ENCODE measurements at places on chromosomes 16 and 17.
A peak's percentile ranks its signal among the peaks of the same experiment; 100 is the strongest.

DNA sequence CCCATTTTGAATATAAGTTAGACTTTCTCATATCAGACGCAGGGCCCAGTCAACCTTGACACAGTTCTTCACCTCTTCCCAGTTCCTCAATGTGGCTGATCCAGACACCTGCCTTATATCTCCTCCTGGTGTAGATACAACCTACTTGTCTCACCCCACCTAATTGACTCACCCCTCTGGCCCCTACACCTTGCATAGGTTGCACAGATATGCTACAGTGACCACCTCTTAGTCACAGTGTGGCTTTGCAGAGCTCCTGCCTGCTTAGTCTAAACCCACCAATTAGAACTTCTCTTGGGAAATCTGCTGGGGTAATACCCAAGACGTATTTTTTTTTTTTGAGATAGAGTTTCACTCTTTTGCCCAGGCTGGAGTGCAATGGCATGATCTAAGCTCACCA lies 16.8 kb downstream of the CHP2 start:
- no peak for DNase-seq

DNA sequence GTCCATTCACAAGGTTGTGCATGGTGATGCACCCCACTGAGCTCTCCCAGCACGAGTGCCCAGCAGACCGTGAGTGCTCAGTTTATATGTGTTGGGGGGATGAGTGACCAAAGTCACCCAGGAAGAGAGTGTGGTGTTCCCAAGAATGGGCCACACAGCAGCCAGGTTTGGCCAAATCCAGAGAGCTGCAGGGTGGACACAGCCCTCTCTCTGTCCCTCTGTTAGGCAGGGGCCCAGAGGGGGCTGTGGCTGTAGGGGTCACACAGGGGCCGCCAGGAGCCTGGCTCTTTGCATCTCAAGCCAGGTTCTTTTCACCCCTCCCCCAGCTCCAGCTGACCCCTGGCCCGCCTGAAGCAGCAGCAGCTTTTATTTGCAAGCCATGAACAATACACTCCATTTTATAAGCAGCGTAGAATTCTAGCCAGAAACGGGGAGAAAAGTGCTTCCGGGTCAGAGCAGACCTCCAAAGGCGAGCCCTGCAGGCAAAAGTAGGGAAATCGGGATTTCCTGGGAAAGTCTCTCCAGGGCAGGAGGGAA lies 13.3 kb downstream of the COTL1 start:
- no peak for DNase-seq

DNA sequence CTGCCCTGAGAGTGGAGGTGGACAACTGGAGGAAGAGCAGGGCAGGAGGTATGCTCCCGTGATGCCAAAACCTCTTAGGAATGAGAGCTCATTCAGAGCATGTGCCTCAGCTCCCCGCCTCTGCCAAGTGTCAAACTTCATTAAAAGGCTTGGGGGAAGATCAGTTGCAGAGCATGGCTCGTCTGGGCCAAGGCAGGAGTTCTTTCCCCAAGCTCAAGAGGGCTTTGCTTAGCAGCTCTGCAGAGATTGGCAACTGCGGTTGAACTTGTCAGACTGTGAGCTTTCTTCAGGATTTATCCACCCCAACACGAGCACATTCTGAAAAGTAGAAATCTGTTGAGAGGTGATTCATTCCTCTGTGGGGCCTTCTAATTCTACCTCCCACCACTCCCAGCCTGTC lies 248.1 kb downstream of the HS3ST3A1 start:
- DNase-seq = no peak

DNA sequence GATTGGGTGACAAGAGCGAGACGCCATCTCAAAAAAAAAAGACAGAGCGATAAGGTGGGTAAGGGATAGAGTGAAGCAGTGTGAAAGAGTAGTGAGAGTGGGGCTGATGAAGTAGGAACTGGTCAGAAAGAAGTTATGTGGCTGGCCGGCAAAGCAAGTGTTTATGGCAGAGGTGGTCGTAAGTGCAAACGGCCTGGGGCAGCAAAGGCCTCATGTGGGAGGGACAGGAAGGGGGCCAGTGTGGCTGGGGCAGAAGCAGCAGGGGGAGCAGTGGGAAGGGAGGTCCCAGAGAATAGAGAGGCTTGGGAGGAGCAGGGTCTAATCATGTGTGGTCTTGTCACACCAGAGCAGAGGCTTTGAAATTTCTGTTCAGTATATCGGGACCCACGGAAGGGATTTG lies 186.2 kb downstream of the HS3ST3B1 start:
- DNase-seq = no peak

DNA sequence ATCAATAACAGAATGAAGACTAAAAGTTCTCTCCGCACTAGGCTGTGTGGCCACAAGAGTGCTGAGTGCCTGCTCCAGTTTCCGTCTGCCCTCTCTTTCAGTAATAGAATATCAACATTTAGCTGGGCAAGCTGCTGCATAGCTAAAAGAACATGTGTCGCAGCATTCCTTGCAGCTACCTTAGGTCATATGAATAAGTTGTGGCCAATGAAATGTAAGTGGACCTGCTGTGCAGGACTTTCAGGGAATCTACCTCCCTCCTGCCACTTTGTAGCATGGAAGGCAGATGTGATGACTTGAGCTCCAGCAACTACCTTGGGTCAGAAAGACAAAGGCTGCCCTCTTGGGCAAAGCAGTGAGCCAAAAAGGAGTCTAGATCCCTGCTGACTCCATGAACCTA lies 25.4 kb downstream of the SLC39A11 start:
- no peak for DNase-seq

GRCh38 chr17:15213381-15214087 lies 51.6 kb downstream of the PMP22 start:
- no peak for DNase-seq

GRCh38 chr17:62043140-62043539 lies 21.9 kb downstream of the MED13 start:
- DNase-seq = no peak

DNA sequence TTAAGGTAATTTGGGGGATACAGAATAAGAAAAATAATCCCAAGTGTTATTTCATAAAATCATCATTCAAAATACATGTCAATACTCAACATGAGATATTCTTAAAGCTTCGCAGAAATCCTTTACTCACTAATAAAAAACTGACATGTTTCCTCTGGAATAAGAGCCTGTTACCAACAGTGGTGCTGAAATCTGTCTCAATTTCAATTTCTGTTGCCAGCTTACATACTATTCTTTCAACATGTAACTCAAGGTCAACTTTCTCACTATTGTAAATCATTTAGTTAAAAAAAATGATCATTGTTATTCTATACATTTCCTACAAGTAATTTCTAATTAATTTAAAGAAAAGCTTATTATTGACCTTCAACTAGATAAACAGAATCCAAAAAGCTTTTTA lies 67.9 kb downstream of the CEP95 start:
- DNase-seq = no peak

- no peak for DNase-seq
These were observed 39.0 kb downstream of the PRKCA start for GRCh38 chr17:66341462-66341861.

DNA sequence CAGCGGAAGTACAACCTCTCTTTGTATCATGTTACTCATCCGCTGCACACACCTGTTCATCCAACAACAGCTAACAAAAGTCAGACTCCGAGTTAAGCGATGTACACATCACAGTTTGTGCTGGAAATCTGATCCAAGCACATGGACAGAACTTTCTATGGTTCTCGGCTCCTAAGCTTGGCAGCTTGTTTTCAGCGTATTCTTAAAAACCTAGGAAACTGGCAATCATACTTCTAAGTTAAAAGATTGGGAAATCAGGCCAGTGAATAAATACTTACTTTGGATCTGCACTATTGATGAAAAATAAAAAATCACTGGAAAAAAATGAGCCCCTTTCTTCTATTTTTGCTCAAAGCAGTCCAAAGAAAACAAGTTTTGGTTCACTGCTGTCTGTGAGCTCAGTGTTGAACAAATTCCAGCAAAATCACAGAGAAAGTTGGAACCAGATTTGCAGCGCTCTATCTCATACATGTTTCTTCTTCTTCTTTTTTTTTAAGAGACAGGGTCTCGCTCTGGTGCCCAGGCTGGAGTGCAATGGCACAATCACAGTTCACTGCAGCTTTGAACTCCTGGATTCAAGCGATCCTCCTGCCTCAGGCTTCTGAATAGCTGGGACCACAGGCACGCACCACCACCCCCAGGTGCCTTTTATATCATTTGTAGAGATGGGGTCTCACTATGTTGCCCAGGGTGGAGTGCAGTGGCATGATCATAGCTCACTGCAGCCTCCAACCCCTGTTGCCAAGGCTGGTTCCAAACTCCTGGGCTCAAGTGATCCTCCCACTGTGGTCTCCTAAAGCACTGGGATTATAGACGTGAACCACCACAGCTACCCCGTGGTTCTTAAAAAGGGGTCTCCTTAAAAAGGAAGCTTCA lies 71.6 kb upstream of the CREBBP start:
- DNase-seq = no peak

DNA sequence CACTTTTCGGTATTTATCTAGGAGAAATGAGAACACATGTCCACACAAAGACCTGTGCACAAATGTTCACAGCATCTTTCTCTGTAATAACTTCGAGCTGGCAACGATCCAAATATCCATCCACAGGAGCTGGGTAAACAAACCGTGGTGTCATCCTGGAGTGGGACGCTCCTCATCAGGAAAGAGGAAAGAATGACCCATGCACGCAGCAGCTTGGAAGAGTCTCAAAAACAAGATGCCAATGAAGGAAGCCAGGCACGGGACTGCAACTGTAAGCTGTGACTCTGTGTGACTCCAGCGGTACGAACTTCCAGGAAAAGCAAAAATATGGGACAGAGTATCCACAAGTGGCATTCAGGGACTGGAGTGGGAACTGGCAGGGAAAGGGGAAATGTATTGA lies 36.7 kb upstream of the CIBAR2 start:
- no peak for DNase-seq

DNA sequence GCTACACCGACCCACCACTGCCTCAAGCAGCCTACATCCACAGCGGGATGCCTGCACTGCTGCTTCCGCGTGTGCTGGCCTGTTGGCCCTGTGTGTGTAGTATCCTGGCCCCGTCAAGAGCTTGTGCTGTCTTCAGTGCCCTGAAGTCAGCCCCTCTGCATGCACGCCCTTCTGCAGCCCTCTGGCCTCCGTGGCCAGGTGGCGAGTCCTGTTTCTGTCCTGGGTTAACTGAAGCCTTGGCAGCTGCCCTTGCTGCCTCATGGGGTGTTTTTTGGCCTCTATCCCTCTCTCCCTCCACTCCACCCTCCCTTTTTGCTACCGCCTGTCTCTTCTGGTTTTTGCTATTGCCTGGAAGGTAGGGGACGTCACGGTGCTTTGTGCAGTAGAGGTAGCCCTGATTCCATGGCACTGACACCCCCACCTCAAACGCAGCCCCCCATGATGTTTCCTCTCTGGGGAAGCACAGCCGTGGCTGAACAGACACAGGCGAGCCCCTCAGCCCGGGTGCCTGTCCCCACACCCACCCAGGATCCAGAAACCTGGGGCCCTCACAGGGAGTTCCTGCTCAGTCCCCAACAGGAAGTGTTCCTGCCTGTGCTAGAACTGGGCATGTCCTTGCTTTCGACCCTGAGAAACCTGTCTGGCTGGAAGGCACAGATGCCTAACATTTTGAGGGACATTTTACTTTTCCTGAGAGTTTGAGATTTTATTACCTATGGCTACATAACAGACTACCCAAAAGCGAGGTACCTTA lies 18.8 kb upstream of the AMZ2 start:
- no peak for DNase-seq

GRCh38 chr17:47982645-47983390 lies 11.9 kb downstream of the CDK5RAP3 start:
- DNase-seq = no peak

- DNase-seq = peak; percentile 44
These were observed 91.4 kb upstream of the CCL2 start for GRCh38 chr17:34163646-34164045.

DNA sequence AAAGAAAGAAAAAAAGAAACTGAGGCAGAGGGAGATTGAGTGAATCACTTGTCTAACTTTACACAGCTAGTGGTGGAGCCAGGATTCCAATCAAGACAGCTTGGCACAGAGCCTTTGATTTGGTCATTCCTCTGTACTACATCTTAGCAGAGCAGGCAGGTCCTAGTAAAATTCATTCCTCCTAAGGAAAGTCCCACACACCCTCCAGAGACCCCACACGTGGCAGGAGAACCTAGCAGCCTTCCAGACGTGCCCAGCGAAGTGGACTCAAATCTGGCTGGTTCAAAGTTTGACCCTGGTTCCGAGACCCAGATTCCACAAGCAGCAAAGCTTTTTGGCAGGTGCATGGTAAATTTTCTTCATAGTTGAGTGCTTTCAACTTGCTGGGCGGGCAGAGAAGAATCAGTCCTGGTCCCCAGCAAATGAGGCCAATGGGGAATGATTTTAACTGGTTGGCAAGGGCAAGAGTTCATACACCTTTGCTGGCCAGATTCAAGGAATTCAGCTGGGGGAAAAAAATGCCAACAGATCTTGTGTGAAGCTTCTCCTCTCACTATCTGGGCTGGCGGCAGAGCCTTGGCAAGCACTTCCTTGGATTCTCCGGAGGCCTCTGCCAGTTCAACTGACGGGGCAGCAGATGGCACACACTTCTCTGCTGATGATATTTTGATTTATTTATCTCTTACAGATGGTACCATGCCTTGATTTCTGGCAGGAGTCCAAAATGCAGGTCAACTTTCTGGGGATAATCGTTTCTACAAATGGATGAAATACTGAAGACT lies 82.4 kb downstream of the GSG1L start:
- no peak for DNase-seq

GRCh38 chr16:83366228-83366627 lies 441.6 kb upstream of the HSBP1 start:
- no peak for DNase-seq

DNA sequence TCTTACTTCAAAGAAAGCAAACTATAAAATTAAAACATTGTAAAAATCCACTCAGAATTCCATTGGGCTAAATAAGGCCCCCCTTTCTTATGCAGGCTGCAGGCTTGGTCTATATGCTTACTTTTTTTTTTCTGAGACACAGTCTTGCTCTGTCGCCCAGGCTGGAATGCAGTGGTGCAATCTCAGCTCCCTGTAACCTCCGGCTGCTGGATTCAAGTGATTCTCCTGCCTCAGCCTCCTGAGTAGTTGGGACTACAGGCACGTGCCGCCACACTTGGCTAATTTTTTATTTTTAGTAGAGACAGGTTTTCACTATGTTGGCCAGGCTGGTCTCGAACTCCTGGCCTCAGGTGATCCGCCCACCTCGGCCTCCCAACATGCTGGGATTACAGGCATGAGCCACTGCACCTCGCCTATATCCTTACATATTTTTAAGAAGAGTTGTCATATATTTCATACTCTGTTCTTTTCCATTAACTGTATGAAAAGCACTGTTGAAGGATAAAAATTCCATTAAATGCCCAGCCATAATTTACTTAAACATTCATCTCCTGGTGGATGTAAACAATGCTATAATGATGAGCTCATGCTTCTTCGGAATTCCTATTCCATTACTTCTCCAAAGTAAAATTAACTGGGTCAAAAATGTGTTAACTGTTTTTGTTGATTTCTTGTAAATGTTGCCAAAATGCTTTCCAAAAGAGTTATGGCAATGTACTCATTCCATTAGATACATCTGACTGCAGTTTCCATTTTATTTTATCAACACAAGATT lies 17.8 kb downstream of the SNN start:
- no peak for DNase-seq

GRCh38 chr17:67374329-67375053 lies 2.6 kb upstream of the PITPNC1 start:
- peak; percentile 88 for DNase-seq

- peak; percentile 81 for DNase-seq
These were observed 14.7 kb downstream of the C16orf96 start for GRCh38 chr16:4570688-4571321.

Data from WTC11 (cell line).